CD8-positive, alpha-beta memory T cell (primary cell): ENCODE measurements at places on chromosomes 3 and 15.

- no peak for DNase-seq
Observed at GRCh38 chr3:67048715-67049074, 50.6 kb downstream of the KBTBD8 start.

DNA sequence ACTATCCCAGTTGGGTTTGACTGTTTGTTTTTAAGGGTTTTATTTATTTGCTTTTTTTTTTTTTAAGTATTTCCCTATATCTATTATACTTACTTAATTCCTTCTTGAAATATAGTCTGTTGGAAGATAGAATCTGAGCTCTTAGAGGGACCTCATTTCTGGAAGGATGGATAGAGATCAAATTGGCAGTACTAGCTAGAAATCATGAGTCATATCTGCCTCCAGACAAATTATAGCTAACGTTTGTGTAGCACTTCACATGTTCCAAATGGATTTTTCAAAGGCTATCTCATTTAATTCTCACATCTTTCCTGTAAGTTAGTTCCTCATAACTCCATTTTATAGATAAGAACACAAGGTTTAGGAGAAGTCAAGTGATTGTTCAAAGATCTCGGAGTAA, 384.7 kb downstream of the ZIC1 start:
- DNase-seq = no peak

DNA sequence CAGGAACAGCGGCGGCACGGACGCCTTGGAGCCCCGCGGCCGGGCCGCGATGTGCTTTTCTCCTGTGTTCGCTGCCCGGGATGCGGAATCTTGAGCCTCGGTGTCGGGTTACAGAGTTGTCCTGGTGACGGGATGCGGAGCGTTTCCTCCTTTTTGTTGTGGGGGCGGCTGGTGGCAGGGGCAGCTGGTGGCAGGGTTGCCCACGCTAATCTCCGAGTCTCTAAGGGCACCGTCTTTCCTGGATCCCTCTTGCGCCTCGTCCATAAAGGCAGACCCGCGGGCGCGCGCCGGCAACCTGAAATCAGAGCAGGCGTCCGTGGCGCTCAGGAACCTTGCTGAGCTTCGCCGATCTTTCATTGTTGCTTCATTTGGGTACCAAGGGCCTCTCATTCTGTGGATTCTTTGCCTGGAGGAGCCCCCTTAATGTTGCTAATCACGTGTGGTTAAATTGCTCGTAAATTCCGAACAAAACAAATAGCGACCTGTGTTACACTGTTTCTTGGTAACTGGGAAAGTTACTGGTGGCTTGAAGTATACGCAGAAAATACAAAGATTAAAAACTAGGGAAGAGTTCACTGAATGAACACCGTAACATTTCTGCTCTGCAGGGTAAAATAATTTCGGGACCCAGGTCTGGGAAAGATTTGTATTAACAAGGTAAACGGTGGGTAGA, 844 bp upstream of the PFN2 start:
- peak; percentile 44 for DNase-seq

- DNase-seq = no peak
Observed at GRCh38 chr3:4078903-4079302, 224.3 kb upstream of the SETMAR start.

- no peak for DNase-seq
Observed at GRCh38 chr3:57126244-57126643, 38.9 kb downstream of the IL17RD start.

DNA sequence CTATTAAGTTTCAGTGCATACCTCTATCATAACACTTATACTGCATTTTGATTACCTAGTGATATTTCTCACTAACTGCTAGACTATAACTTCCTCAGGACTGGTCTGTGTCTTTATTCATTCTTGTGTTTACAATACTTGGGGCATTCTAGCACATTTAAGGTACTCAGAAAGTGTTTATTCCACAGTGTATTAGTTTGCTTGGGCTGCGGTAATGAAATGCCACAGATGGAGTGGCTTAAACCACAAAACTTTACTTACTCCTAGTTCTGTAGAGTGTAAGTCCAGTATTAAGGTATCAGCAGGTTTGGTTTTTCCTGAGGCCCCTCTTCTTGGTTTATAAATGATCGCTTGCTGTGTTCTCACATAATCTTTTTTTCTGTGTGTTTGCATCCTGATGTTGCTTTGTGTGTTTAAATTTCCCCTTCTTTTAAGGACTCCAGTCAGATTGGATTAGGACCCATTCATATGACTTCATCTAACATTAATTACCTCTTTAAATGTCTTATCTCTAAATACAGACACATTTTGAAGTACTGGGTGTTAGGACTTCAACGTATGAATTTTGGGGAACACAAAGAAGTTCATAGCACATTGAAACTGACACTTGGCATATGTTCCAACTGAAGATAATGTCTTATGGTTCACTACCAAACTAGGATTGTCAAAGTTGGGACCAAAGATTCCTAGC, 23.9 kb downstream of the RNF111 start:
- DNase-seq = no peak

- DNase-seq = no peak
Observed at GRCh38 chr3:60216462-60217075, 1034.7 kb downstream of the FHIT start.

DNA sequence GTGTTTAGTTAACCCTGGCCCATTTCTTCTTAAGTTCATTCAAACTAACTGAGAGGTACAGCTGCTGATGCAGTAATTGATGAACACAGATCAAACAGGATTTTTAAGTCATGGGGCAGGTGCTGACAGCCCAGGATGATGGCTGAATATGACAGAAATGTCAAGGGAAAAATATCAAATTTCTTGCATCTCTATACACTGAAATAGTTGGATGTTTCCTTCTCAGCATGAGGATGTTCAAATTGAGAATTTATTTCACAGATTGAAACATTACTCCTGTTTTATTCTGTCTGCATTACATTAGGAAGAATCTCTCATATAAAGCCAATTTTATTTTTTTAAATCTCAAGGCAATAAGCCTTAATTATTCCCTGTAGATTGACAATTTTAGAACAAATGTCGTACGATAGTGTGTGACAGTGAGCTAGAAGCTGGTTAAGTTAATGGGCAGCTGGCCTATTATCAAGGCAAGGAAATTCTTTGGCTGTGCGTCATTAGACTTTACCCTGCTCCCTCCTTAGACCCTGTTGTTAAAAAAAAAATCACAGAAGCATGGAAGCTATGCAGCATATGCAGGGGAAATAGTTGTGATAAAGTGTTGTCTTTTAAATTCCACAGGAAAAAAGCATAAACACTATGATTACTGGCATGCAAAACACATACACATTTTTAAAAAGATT, 183.8 kb upstream of the KCNMB2 start:
- no peak for DNase-seq
